Activated CD8-positive, alpha-beta memory T cell treated with anti-CD3 and anti-CD28 coated beads for 48 hours (primary cell): ENCODE measurements at places on chromosomes 3 and 15.

DNA sequence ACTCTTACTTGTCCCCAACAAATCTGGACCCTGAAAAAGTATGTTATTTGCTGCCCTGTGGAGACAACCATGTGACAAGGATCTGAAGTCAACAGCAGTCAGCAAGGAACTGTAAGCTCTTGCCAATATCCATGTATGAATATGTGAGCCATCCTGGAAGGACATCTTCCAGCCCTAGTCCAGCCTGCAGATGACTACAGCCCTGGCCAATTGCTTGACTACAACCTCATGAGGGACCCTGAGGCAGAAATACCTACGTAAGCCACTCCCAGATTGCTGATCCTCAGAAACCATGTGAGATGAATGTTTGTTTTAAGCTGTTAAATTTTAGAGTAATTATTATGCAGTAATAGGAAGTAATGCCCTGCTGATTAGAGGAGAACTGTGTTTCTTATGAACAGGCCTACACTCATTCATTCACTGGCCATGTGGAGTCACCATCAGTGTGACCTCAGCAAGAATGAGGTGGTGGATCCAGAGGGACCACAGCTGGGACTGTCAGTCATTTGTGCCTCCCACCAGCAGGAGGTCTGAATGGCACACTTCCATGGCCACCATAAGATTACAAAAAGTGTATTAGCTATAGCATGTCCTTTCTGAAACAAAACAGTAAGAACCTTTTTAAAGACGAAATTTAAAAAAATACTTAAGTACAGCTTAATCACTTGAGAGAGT is 92.6 kb downstream of the TFDP2 start:
- no peak for DNase-seq

DNA sequence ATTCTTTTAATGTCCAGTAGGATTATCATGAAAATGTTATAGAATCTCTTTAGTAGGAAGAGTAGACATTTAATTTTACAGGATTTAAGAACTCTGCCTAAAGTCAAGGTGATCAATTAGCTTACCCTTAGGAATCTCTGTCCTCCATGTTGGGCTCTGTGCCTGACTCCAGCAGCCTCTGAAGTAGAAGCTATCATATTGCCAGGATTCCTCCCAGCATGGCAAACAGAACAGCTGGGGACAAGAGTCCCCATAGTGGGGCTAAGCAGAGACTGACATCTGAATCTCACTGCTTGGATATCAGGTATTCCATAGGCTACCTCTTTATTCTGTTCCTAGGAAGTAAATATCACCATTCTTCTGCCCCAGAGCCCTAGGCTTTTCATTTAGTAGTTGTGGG is 1.5 kb downstream of the SLC15A2 start:
- no peak for DNase-seq

DNA sequence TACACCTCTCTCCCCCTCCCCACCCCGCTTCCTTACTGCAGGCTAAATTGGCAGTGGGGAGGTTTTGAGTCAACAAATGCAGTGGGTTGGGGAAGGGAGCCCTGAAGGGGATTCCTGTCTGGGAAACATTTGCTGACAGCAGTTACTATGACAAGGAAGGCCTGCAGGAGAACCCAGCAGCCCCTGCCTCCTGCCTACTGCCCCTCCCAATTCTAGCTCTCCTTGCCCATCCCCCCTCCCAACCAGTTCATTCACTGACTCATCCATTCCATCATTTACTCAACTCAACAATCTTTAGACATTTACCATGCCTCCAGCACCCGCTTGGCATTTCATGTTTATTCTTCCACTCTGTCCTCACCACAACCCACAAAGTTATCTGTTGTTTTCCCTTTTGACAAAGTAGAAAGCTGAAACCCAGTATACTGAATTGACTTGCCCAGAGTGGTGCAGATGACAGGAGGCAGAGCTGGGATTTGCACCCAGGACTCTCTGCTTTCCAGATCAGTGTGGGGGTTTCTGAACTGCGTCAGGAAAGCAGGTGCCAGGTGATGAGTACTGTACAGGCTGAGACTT is 75.0 kb downstream of the MAGEF1 start:
- peak; percentile 10 for DNase-seq

DNA sequence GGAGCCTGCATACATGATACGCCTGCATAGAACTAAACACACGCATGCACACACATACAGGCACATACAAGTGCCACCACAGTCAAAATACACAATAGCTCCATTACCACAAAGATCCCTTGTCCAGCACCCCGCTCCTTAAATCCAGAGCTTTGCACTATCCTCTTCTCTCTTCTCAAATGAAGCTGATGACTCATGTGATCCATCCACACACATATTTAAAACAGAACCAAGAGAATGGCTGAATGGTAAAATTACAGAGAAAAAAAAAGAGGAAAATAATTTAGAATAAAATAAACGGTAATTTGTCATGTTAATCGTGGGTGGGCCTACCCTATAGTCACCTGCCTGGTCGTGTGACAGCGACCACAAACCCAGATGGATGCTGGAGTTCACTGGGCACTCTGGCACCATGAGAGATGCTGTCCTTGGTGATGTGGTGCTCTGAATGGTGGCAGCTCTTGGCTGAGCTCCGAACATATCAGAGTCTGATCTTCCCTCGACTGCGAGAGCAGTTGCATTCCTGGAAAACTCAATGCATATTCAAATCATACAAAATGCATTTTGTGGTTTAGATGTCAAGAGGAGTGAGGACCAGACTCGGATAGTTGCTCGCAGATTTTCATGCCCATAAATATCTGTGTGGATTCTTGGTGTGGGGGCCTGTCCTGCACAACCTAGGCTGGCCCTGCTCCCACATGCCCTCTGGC is 8.9 kb downstream of the IQSEC1 start:
- DNase-seq: no peak
